ENCODE measurements at places on chromosomes 11 and 22. TPM values are rescaled to one million over a fixed set of nuclear protein-coding genes. Genes with fewer than 3 reads are reported as not detected.

DNA sequence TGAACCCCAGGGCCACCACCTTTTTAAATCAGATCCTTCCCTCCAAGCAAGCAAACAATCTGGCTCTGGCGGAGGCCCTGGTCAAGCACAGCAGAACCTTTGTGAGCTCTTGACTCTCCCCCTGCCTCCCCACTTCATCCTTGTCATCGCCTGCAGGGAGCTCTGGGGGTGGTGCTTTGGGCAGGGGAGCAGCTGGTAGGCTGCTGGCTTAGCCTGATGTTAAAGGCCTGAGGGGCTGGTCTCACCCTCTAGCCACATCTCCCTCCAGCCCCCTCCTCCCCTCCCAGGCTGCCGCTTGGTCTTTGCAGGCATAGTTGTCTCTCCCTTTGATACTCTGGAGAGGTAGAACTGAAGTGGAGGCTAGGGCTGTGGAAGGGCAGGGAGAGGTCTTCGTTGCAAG is 50.9 kb downstream of the THAP12 start:
- DNase-seq = no peak

- peak; percentile 32 for DNase-seq
Measured at GRCh38 chr11:114401311-114401710, 845 bp downstream of the RBM7 start.

Gene FOLR2
- polyA plus RNA-seq = 19.3 TPM

Gene OR6T1
- polyA plus RNA-seq = not detected

- no peak for DNase-seq
Measured at GRCh38 chr11:128903248-128904061, 12.3 kb downstream of the KCNJ5 start.
